ENCODE measurements at places on chromosomes 5 and 9. TPM values are rescaled to one million over a fixed set of nuclear protein-coding genes. Genes with fewer than 3 reads are reported as not detected.

The GLRA1 gene
- total RNA-seq = not detected

The F12 gene
- total RNA-seq = 1.7 TPM

The SMIM33 gene
- under 0.01 TPM for total RNA-seq

The SH3TC2 gene
- 5.8 TPM for total RNA-seq

The S100Z gene
- not detected for total RNA-seq

The KCNIP1 gene
- not detected for total RNA-seq

The LRSAM1 gene
- total RNA-seq = 10.5 TPM

The N4BP3 gene
- total RNA-seq = 28.1 TPM

The MARCOL gene
- not detected for total RNA-seq

The ZNF79 gene
- 15.3 TPM for total RNA-seq

The PCDHA5 gene
- total RNA-seq = not detected

The PCDHGA1 gene
- total RNA-seq = 0.32 TPM

The SYNPO gene
- total RNA-seq = 6.2 TPM

The PCDHGA12 gene
- total RNA-seq = 5.2 TPM

The C9orf72 gene
- 13.1 TPM for total RNA-seq

The SUSD1 gene
- 29.6 TPM for total RNA-seq

The SCGB3A2 gene
- total RNA-seq = not detected

The OGN gene
- total RNA-seq = not detected

The CA9 gene
- total RNA-seq = 0.15 TPM

The PLEKHG4B gene
- not detected for total RNA-seq

The MUSK gene
- under 0.01 TPM for total RNA-seq

The PHF24 gene
- total RNA-seq = not detected

The SPINK13 gene
- not detected for total RNA-seq

The SPINK7 gene
- total RNA-seq = not detected

The BNC2 gene
- 6.5 TPM for total RNA-seq

Measured in epithelial cell of umbilical artery (primary cell).